ENCODE measurements at places on chromosomes 1 and 21.

DNA sequence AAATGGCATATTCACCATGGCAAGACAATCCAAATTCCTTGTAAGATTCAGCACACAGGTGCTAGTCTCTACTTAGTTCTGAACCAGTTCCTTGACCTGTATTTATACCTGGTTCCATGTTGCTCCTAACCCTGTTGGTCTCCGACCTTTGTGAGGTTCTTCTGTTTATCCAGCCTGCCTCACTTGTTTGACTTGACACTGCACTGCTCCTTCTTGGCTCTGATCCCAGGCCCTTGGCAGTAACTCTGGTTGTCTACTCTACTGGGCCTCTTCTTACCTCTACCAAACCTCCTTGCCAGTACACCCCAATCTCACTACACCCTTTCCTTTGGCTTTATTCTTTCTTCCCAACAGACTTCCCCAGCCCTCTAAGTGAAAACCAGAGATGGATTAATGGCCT lies 419.4 kb upstream of the USP24 start:
- DNase-seq, result no peak

GRCh38 chr1:231667896-231668506 lies 41.4 kb downstream of the DISC1 start:
- no peak for DNase-seq

DNA sequence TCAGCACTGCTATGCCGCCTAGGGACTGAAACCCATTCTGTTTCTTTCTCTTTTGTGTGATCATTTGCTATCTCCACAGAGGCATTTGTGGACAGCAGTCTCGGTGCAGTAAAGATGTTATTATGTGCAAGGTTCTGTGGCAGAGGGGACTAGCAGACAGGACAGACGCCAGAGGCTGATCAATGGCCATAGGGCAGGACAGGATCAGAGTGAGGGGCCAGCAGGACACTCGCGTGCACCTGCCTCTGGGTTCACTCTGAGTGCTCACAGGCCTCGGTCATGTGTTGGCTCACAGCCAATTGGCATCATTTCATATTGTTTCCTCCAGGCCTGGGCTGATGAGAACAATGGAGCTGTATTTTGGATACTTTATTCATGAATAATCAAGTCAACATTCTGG lies 212.6 kb downstream of the TGFB2 start:
- DNase-seq, result no peak

GRCh38 chr21:46431884-46432488 lies 26.7 kb upstream of the DIP2A start:
- no peak for DNase-seq

- no peak for DNase-seq
Observed at GRCh38 chr1:23354245-23354644, 10.2 kb upstream of the HNRNPR start.

GRCh38 chr1:201137579-201138310 lies 10.8 kb upstream of the ASCL5 start:
- peak; percentile 8 for DNase-seq

GRCh38 chr1:39379187-39379586 lies 112.2 kb upstream of the BMP8A start:
- no peak for DNase-seq

DNA sequence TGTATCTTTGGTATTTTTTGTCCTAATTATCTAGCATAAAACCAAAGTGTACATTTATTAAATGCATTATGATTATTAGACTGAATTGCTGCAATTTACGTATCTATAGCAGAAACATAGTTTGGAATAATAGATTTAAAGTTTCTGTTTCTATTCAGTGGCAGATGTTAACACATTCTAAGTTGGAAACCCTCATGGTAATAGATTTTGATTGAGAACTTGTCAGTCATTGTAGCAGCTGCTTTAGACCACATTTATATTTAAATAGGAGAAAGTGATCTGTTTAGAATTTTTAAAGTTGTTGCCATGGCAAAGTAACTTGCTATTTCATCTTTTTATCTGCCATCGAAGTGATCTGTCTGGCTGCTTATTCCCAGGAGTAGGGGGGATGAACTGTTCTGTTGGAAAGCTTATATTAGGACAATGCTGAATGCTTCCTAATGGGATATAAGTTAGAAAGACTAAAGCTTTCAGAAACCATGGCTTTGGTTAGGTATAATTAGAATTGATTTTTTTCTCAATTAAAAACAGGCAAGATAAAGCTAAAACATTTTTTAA lies 61.6 kb downstream of the HS2ST1 start:
- no peak for DNase-seq

GRCh38 chr21:44450402-44450801 lies 4.9 kb upstream of the LRRC3 start:
- DNase-seq, result no peak

- DNase-seq, result no peak
Observed at GRCh38 chr21:28464095-28464494, 528.6 kb downstream of the LTN1 start.

DNA sequence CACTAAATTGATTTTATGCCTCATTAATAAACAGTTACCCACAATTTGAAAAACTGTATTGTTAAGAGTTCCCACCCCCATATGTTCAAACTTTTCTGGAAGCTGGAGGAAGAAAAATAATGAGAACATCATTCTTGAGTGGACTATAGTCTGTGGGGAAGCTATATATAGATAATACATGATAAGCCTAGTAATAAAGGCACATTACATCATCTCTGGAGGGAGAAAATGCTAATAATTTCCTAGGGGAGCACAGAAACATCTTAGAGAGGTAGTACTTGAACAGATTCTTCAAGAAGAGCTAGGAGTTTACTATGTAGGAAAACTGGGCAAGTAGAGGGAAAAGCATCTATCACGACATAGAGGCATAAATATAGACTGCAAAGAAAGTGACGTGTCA lies 19.6 kb downstream of the CYP2J2 start:
- DNase-seq, result no peak

DNA sequence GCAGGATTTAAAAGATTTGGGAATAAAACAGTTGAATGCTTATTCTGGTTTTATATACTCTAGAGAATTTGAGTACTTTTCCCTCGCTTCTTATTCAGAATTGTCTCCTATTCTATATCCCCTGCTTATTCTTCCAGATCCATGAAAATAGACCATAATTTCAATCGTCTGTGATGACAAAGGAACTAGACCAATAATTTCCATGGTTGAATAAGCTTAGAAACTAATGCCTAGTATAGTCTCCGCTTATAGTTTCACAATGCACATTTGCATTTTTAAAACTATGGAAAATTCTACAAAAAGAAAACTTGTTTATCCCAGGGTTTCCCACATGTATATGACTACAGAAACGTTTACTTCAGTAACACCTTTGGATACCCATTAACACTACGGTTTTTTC lies 247.4 kb upstream of the NR5A2 start:
- DNase-seq, result no peak

DNA sequence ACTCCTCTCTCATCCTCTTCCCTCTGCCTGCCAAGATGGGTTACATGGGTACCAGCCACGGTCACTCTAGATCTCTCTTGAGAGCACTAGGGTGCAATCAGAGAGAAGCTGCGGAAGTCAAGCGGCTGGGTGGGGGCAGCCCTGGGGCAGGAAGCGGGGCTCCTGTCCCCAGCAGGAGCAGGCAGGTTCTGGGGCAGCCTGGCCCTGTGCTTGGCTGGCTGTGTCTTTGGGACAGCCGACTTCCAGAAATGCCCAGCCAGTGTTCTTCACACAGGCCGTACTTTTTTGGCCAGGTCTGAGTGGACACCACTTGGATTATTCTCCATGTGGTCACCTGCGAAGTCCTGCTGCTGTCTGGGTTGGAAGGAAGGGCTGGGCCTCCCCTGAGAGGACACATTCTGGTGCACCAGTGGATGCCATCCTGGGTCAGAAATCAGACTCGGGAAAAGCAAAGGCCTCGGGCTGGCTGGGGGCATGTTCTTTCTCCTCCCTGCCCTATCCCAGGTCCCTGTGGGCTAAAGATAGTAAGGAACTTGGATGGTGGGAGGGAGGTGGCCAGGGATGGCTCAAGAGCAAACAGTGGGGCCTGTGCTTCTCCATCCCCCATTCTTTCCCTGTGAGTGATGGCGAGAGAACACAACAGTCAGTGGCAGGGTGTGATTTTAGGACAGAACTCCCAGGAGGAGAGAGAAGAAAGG lies 93.7 kb downstream of the ITPKB start:
- no peak for DNase-seq

DNA sequence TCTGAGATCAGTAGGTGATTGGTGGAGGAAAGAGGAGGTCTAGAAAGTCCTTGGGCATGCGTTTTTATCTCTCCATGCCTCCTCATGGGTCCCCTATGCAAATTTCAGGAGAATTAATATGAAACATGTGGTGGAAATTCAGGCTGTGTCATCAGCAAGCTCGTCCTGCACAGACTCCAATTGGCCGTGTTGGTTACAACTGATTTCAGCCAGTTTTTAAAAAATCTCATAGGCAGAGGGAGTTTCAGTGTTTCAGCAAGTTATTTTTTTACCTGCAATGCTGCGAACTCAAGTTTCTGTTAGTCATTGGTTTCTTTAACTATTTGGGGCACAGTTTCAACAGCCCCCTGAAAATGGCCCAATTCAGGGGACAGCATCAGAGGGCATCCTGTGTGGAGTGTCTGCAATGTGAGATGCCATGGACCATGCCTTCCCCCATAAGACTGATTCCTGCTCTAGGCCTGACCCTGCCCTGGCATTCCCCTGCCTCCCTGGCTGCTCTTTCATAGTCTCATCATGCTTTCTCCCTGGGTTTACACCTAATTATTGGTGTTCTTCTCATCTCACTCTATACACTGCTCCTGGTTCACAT lies 59.9 kb downstream of the C1orf198 start:
- DNase-seq, result no peak

GRCh38 chr1:209580577-209580976 lies 2.9 kb upstream of the CAMK1G start:
- DNase-seq, result no peak

GRCh38 chr21:42799948-42800347 lies 79.4 kb downstream of the WDR4 start:
- no peak for DNase-seq

DNA sequence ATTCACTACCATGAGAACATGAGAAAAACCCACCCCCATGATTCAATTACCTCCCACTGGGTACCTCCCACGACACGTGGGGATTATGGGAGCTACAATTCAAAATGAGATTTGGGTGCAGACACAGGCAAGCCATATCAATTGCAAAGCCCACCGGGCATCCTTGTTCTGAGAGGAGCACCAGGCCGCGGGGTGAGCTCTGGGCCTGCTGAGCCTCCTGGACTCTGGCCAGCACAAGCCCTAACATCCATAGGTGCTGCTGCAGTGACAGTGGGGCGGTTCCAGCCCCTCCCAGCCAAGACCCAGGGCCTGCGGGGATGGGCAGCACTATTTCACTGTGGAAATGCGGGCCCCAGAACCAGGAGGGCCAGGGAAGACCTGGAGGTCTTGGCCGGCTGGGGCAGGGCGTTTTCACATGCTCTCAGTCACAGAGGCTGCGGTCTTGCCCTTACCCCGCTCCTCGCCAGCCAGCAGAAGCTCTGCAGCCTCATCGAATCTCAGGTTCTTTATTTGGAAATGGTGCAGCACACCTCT lies 103.8 kb downstream of the PCBP3 start:
- no peak for DNase-seq

DNA sequence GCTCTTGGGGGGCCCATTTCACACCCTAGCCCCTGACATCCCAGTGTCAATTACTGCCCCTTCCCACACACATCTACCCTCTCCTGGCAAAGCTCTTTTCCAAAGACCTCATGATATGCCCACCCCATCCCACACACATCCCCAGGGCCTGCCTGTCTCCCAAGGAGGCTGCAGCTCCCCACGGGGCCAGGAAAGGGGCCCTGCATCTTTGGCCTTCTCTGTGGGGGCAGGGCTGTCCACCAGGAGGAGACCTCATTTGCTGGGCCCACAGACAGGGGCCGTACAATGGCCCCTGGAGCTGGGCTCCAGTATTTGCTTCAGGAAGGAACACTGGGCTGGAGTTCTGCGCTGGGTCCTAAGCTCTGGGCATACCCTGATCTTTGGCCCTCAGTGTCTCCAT lies 65.6 kb upstream of the RUNX3 start:
- no peak for DNase-seq

DNA sequence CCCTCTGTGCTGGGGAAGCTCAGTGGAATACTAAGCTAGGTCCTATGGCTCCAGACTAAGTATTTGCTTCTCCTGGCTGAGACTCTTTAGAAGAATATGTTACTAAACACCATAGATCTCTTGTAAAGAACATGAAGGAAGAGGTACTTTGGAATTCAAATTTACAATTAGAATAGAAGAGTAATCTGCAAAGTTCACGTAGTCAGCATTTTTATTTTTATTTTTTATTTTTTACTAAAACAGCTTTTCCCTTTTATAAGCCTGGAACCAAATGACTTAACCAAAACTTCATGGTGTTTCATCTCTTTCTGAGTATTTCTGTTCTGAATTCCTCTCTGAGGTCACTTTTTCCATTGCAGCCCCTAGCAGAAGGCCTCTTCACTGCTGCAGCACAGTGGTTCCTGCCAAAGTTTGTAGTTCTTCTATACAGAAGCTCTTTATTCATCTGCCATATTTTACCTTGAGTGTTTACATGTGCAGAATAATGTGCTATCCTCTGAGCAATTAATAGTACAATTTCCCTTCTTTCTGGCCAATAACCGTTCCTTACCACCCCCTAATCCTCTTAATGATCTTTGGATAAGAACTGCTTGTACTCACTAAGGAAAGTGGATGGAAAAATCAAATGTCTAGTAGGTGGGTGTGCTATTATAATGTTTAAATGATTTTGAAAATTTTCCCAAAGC lies 27.2 kb downstream of the TSEN15 start:
- no peak for DNase-seq

GRCh38 chr21:46081022-46081861 lies 16.7 kb upstream of the COL6A2 start:
- DNase-seq, result no peak

GRCh38 chr21:40421121-40421520 lies 425.8 kb downstream of the DSCAM start:
- no peak for DNase-seq

- DNase-seq, result no peak
Observed at GRCh38 chr1:111998332-111998731, 8.9 kb upstream of the KCND3 start.

- DNase-seq, result no peak
Observed at GRCh38 chr21:27143476-27143875, 176.6 kb upstream of the ADAMTS5 start.

DNA sequence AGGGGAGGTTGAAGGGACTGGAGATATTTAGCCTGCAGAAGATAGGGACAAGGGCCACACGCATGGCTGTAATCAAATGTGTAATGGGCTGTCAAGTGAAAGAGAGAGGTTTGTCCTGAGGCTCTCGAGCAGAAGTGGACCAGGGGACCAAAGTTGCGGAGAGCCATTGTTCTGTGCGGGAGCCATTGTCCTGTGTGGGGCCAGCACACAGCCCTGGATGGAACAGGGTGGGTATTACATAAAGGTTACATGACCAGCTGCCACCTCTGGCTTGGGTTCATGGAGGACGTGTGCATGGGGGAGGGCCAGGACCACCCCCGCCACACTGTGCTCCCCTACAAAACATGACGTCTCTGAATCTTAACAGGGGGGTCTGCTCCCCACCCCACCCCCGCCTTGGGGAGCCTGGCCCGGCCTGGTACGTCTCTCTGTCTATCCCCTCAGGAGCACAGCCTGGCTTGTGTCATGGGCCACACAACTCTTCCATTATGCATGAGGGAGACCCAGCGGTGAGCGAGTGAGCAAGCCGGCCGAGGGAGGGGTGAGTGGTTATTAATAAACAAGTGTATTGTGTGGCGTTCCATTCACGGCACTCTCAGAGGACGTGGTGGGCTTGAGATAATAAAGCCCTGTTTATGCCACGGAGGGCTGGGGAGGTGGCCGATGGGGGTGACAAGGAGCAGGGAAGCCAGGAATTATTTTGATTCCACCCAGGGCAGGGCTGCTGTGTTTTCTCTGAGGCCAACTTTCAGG lies at the start of gene NFASC:
Gene NFASC, plus strand, starts transcription at position 703 of the 753 bp plus-strand sequence. CDS start 73,454 bp downstream, outside the sequence.
- DNase-seq, result no peak

Measured in hematopoietic multipotent progenitor cell treated with erythropoietin and hydrocortisone succinate and interleukin-3 and kit ligand, for 17 days (in vitro differentiated cells).